ENCODE measurements at places on chromosomes 3 and 15. TPM values are rescaled to one million over a fixed set of nuclear protein-coding genes. Genes with fewer than 3 reads are reported as not detected.
A peak's percentile ranks its signal among the peaks of the same experiment; 100 is the strongest.

- peaks cover 26% of the 10 kb centered on the region for H3K36me3 ChIP-seq
- DNase-seq: no peak
- no peak overlapping the region for H3K27ac ChIP-seq
- no peak overlapping the region for H3K4me3 ChIP-seq
Observed at GRCh38 chr3:195866686-195867511, 41.5 kb downstream of the TNK2 start.

DNA sequence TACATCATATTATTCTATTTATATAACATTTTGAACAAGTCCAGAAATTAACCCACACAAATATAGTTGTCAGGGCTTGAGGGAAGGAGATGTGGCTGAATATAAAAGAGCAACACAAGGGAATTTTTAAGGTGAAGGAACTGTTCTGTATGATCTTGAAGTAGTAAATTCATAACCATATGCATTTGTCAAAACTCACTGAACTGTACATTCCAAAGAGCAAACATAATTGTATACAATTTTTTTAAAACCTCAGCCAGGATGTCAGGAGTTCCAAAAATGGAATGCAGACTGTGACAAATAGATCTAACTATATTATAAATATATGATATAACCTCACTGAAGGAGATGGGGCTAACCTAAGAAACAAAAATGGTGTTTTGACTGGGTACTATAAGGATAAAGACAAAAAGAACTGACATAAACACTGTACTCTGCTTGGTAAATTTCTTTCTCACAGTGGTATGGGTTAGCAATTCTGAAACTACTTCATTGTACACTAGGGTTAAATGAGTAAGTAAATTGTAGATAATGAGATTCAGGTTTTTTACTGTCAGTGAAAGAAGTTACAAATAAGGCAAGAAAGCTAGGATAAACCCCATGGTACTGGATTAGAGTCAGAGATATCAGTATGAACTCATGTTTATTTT lies 14.4 kb downstream of the GOLGB1 start:
- no peaks in the 10 kb centered on the region for H3K27me3 ChIP-seq
- peaks cover 2% of the 10 kb centered on the region for H3K36me3 ChIP-seq
- DNase-seq: peak; percentile 54
- peaks cover 2% of the 10 kb centered on the region for H3K4me1 ChIP-seq
- H3K4me3 ChIP-seq: no peak overlapping the region

RGMA gene
- 0.18 TPM for total RNA-seq

DNA sequence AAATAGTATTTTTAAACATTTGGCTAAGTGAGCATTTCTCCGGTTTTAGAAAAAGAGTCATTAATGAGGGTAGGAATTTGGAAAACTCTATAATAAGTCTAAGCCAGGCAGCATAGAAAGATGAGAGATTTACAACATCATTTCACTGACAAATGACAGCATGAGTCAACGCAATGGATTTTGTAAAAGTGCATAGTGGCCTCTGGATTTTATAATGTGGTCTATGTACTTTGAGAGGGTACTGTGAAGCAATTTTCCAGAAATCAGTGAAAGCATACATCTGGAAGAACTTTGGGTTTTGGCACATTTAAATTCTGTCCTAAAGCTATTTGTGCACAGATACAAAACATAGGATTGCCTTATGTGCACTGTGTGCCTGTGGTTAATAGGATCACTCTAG lies 130.8 kb upstream of the CCNL1 start:
- H3K4me3 ChIP-seq: no peak overlapping the region
- H3K27ac ChIP-seq: no peak overlapping the region
- H3K36me3 ChIP-seq: no peaks in the 10 kb centered on the region
- no peaks in the 10 kb centered on the region for H3K27me3 ChIP-seq
- peak; percentile 63 for DNase-seq
- peaks cover 16% of the 10 kb centered on the region for H3K4me1 ChIP-seq

DNA sequence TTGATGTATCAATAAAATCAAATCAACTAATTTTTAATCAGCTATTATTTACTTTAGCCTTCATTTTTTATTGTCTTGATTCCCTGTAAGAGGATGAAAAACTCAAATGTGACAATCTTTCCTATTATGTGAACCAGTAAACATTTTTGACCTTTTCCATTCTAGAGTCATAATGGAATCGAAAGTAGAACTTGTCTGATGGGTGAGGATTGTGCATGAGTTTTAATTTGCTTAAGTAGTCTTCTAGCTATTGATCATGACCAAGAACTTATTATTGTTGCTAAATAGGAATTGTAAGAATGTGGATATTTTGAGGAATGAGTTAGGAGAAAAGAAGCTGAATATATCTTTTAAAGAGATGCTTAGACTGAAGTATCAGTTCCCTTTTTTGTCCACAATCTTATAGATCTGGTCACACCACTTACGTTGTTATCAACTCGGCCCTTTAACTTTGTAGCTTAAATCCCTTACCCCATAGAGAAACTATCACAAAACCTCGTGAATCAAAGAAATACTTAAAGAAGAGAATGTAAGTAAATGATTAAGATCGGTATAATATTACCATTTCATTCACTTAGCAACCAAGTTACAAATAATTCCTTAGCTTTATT lies 147.3 kb downstream of the TP63 start:
- no peaks in the 10 kb centered on the region for H3K4me1 ChIP-seq
- no peaks in the 10 kb centered on the region for H3K36me3 ChIP-seq
- H3K4me3 ChIP-seq: no peak overlapping the region
- peaks cover 2% of the 10 kb centered on the region for H3K27me3 ChIP-seq
- no peak overlapping the region for H3K27ac ChIP-seq
- DNase-seq: no peak

CD80 gene
- not detected for total RNA-seq

DNA sequence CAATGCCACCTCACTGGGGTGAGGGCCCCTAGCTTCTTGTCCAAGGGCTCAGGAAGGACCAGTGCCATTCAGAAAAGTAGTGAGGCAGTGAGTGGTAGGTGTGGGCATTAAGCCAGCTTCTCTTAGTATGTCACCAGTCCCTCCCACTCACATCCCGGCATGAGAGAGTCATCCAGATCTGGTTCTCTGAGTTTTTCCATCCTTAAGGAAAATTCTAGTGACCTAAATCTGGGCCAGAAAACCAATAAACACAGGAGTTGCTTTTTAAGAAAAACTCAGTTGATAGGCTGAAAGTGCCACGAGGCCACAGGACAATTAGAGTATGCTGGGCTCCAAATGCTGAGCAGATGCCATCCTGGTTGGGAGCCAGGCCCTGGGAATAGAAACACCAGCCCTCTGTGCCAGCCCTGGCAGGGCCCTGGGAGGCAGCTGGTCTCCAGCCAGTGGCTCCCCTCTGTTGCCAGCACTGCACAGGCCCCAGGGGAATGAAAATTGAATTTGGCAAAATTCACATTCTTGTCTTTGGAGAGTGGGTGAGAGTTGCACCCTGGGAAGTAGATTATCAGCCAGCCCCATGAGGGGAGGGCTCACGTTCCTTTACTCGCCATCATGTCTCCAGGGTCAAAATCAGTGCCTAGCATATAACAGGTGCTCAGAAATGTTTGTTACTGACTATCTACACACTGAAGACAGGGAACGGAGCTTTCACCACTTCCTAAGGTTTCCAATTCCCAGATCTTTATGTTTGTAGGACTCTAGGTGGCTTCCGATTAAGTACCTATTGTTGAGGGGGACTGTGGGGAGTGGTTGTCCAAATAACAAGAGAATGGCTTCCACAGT lies 52.8 kb downstream of the FAM43A start:
- H3K27me3 ChIP-seq: peaks cover 31% of the 10 kb centered on the region
- H3K27ac ChIP-seq: no peak overlapping the region
- H3K4me3 ChIP-seq: no peak overlapping the region
- no peaks in the 10 kb centered on the region for H3K36me3 ChIP-seq
- peak; percentile 72 for DNase-seq

GRCh38 chr3:172816281-172816680 lies 65.8 kb downstream of the ECT2 start:
- H3K4me1 ChIP-seq: no peaks in the 10 kb centered on the region
- no peak overlapping the region for H3K27ac ChIP-seq
- no peak overlapping the region for H3K4me3 ChIP-seq
- no peak for DNase-seq
- H3K27me3 ChIP-seq: no peaks in the 10 kb centered on the region

DNA sequence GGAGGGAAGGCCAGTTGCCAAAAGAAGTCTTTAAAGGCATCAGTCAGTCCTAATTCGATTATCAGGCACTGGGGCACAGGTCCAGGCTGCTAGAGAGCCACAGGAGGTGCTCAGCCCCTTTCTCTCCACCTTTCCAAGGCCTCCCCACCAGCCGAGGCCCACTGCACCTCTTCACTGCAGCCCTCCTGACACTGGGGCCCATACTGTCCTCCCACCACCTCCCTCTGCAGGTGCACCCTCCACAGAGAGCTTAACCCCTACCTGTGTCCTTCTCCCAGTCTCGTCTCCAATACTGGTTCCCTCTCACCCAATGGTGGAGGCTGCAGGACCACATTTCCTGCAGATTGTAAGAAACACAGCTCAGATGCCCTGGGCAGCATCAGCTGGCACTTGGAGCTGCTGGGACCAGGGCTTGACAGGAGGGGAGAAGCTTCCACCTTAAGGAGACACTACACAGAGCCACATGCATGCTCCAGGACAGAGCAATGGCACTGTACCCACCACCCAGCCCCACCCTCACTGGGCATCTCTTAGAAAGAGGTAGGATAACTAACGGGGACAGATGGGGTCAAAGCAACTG lies 81.6 kb upstream of the PRR20G start:
- H3K4me3 ChIP-seq: no peak overlapping the region
- no peak overlapping the region for H3K27ac ChIP-seq
- DNase-seq: no peak
- H3K36me3 ChIP-seq: no peaks in the 10 kb centered on the region

GRCh38 chr3:71583566-71584393 lies at the start of gene FOXP1:
Gene FOXP1 (minus strand): TSS chr3:71583728. CDS start chr3:71198381, 385,347 bp downstream.
- peaks cover 15% of the 10 kb centered on the region for H3K4me1 ChIP-seq
- DNase-seq: peak; percentile 64
- H3K27ac ChIP-seq: peak within 1 kb of the TSS; percentile 98
- no peaks in the 10 kb centered on the region for H3K36me3 ChIP-seq
- peak within 1 kb of the TSS; percentile 90 for H3K4me3 ChIP-seq
